ENCODE measurements at places on chromosomes 16 and 17.

DNA sequence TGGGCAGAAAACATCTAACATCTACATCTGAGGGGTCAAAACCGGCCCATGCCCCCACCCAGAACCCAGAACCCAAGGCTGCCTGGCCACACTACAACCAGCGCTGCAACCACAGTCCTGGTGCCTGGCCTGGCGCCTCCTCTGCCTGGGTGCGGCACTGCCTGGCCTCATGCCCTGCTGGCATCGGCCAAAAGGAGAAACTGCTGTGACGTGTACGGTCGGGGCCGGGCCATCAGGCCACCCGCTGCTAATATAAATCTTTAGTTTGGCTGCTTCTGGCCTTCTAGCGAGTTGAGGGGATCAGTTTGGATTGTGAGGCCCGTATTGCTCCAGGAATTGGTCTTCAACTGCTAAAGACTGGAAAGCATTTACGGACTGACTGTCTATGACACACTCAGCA is 22.8 kb downstream of the TMEM204 start:
- DNase-seq: no peak

DNA sequence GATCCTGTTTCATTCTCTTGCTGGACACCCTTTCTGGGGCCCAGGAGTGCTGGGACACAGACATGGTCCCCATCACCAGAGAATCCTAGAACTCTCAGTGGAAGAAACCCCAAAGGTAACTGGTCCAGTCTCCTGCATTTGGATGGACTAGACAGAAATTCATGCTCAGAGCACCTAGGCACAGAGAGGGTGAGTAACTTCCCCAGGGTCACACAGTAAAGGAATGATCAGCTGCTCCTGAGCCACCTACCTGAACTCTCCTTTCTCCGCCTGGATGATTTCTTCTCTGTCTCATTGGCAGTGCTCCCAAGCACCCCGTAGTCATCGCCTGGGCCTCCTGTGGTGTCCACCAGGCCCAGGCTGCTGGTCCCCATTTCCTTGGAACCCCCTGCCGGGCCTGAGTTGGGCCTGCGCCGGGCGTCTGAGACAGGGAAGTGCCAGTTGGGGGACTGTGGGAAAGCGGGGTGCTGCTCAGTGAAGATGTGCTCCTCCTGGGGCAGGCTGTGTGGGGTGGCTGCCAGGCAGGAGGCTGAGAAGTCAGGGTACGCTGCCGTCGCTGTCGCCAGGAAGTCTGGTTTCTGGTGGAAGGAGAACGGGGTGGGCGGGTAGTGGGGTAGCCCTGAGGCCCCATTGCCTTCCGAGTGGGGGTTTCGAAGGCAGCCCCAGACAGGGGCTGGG is 767 bp downstream of the MEOX1 start:
- DNase-seq: no peak

GRCh38 chr16:53766304-53767016 is 62.5 kb downstream of the FTO start:
- no peak for DNase-seq

- DNase-seq: no peak
Observed at GRCh38 chr17:12229335-12229734, 208.7 kb downstream of the MAP2K4 start.

DNA sequence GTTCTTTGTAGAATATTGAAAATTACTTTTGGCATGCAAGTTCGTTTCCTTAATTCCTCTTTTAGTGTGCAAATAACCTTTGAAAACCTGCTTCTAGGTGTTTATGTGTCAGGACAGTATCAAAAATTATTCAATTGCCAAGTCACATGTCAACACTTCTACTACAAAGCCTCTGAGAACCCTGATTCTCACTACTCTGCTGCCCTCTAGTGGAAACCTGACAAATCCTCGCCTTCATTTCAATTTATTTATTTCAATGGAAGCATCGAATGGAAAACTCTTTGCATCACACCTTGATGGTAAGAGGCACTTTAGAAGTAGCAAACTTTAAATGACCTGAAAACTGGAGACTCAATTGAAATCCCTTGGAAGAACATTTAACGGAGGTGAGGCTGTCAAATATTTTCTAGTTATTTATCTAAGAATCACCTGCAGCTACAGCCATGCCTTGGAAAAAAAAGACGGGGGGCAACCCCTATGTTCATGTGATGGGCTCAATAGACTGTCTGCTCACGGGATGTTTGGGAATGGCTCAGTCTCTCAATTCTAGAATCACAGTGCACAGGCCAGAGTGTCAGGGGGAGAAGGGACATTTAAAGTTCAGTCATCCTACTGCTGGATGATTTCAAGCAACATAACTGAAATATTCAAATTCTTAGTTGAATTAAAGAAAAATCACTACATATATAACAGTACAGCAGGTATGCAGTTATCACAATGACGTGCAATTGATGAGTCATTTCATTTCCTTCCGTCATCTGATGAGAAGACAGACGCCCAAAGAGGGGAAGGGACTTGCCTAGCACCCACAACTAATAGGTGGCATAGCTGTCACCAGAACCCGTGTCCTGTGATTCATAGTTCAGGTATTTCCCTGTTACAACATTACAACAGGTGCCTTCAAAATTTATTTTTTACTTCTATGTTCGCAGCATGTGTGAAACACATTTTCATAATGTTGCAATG is 563.9 kb downstream of the TOX3 start:
- DNase-seq: peak; percentile 76

GRCh38 chr17:49519781-49520180 is 24.7 kb downstream of the NGFR start:
- DNase-seq: no peak
